ENCODE measurements at places on chromosomes 16 and 17. TPM values are rescaled to one million over a fixed set of nuclear protein-coding genes. Genes with fewer than 3 reads are reported as not detected.

DLX4 gene
- not detected for total RNA-seq

SCNN1G gene
- total RNA-seq = not detected

ZG16B gene
- 2.1 TPM for total RNA-seq

PPY gene
- total RNA-seq = not detected

NHLRC4 gene
- total RNA-seq = 3.8 TPM

KCNH4 gene
- not detected for total RNA-seq

TMIGD1 gene
- not detected for total RNA-seq

PRCD gene
- total RNA-seq = 0.94 TPM

RHBDL1 gene
- total RNA-seq = 4.4 TPM

SRCIN1 gene
- not detected for total RNA-seq

PIRT gene
- not detected for total RNA-seq

CRHR1 gene
- not detected for total RNA-seq

KRTAP9-8 gene
- not detected for total RNA-seq

SEZ6 gene
- total RNA-seq = not detected

APOBR gene
- not detected for total RNA-seq

ZPBP2 gene
- total RNA-seq = not detected

CCL7 gene
- total RNA-seq = not detected

WNT9B gene
- not detected for total RNA-seq

BRICD5 gene
- 0.09 TPM for total RNA-seq

NKD1 gene
- 6.3 TPM for total RNA-seq

C17orf50 gene
- total RNA-seq = not detected

TM4SF5 gene
- total RNA-seq = not detected

TRAF4 gene
- total RNA-seq = 27.9 TPM

RNF157 gene
- 0.12 TPM for total RNA-seq

KRTAP2-3 gene
- not detected for total RNA-seq

FOXJ1 gene
- not detected for total RNA-seq
